ENCODE measurements at places on chromosomes 6 and 20.
A peak's percentile ranks its signal among the peaks of the same experiment; 100 is the strongest.

GRCh38 chr6:90758741-90759140 lies 171.9 kb upstream of the MAP3K7 start:
- DNase-seq, result no peak

- DNase-seq, result peak; percentile 46
Measured at GRCh38 chr6:73580247-73581149, 59.7 kb upstream of the EEF1A1 start.

DNA sequence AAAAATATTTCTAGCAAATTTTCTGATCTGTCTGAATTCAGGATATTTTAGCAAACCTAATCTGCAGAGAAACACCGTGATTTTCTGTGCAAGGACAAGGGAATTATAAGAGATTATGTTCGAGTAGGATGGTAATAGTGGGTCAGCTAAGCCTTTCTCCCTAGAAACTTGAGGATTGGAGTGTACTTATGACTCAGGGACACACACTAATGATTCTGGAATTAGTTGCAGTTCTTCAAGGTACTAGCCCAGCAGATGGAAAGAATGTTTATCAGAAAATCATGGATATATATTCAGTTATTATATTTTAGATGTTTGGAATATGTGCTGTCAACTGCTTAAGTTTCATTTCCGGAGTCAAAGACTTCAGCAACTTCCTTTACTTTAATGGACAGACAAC lies 177.1 kb upstream of the MAP3K7 start:
- DNase-seq, result no peak

- DNase-seq, result no peak
Measured at GRCh38 chr20:11429889-11430519, 487.7 kb upstream of the BTBD3 start.

GRCh38 chr6:111662794-111663593 lies 57.3 kb upstream of the TRAF3IP2 start:
- no peak for DNase-seq

- no peak for DNase-seq
Measured at GRCh38 chr6:34810936-34811632, 19.2 kb downstream of the BLTP3A start.

DNA sequence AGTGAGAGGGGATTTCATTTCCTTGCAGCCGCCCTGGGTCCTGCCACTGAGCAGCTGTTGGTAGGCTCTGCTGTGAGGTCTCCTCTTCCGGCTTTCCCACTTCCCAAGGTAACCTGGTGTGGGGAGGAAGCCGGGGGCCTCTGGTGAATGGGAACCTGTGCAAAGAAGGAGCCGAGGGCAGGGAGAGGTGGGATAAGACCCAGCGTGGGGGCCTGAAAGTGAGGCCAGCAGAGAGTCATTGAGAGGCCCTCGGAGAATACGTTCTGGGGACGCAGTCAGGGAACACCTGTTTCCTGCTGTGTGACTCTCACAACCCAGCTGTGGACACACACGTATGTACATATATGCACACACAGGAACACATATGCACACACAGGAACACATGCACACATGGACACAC lies 100.7 kb downstream of the CDH26 start:
- DNase-seq, result no peak

GRCh38 chr20:23672158-23672557 lies 16.7 kb downstream of the CST4 start:
- no peak for DNase-seq

- DNase-seq, result no peak
Measured at GRCh38 chr20:15139522-15139921, 802.1 kb upstream of the FLRT3 start.

DNA sequence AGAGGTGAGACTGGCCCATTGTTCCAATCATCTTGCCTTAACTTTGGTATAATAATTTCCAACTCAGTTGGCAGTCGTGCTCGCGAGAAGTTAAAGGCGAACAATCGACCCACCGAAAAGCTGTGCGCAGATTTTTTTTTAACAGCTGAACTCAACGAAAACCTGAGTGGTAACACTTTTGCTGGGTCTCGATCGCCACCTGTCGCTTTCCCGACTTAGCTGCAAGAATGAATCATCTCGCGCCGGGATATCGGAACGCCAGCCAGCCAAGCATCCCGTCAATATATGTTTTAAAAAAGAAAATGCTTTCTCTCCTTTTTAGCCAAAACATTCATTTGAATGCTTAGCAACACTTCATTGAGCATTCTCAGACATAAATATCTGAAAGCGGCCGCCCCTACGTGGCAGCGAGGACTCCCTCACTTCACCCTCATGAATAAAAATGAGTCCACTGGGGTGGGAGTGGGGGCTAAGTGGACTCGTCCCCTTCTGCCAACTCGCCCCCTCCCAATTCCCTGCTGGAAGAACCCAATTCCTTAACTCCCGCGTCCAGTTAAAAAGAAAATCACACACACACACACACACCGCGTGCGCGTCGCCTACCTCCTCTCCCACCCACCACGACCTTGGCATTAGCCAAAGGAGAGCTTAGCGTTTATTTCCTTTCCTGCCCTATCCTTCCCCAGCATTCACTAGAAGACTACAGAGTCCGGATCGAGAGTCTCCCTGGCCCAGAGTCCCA lies 1.5 kb downstream of the COL12A1 start:
- no peak for DNase-seq

GRCh38 chr6:79646006-79646405 lies 14.9 kb downstream of the SH3BGRL2 start:
- DNase-seq, result no peak

DNA sequence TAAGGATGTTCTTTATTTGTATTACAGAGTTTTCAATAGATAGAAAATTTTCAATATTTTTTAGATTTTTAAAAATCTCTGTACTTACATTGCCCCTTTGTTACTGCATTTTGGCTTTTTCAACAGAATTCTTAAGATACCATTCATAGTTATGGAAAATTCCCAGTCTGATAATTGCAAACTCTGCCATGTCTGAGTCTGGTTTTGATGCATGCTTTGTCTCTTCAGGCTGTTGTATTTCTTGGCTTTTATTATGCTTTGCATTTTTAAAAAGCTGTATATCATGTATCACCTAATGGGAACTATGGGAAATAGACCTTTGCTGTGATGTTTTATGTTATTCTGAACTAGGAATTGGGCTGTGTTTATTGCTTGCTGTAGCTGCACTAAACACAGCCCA lies 898.9 kb upstream of the ADGRB3 start:
- DNase-seq, result no peak

GRCh38 chr6:87029711-87030314 lies 65.1 kb downstream of the CGA start:
- DNase-seq, result no peak

- DNase-seq, result no peak
Measured at GRCh38 chr6:43776799-43777776, 7.1 kb downstream of the VEGFA start.

GRCh38 chr6:22353101-22353500 lies 56.3 kb upstream of the PRL start:
- DNase-seq, result no peak

DNA sequence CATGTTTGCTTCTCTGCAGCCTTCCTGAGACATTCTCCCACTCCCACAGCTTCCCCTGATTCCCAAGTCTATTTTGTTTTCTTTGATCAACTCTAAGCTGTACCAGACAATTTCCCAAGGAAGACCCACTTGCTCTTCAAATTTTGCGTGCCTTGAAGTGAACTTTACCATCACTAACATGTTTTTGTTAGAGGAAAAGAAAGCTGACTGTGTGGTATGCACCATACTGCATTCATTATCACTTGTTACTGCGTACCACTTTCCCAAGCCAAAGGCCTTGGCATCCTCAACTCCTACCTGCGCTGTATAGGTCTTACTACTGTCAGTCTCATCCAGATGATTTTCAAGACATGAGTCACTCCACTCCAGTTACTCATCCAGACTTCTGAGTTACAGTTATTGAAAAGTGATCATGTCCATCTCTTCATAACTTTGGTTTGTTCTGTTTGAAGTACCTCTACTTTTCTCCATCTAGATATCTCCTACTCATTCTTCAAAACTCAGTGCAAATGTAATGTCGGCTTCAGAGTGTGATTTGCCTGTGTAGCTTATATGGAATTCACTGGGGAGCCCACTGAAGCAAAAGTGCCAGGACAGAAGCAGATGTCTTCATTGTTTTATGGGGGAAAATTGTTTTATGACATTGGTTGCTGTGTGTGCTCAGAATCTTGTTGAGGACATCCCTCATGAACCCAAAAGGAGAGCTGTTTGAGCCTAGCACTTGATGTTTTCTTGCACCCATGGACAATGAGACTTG lies 5.2 kb downstream of the RPS12 start:
- DNase-seq, result no peak

DNA sequence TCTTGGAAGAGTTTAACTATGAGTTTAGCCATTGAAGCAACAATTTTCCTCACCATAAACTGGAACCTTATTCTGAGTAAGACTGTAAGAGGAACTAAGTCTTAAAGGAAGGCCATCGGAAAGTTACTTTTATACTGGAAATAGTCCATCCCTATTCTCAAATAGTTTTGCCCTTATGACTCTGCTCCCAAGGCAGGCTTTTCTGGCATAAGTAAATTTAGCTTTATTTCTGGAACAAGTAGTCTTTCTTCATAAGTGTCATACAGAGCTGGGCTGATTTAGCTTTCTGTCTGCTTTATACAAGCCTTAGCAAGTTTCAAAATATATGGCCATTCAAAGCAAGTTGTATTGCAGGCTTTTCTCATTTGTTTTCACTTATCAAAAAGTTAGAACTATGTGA lies 328.1 kb downstream of the HACE1 start:
- DNase-seq, result no peak

GRCh38 chr20:24773751-24774201 lies 175.3 kb upstream of the CST7 start:
- no peak for DNase-seq

DNA sequence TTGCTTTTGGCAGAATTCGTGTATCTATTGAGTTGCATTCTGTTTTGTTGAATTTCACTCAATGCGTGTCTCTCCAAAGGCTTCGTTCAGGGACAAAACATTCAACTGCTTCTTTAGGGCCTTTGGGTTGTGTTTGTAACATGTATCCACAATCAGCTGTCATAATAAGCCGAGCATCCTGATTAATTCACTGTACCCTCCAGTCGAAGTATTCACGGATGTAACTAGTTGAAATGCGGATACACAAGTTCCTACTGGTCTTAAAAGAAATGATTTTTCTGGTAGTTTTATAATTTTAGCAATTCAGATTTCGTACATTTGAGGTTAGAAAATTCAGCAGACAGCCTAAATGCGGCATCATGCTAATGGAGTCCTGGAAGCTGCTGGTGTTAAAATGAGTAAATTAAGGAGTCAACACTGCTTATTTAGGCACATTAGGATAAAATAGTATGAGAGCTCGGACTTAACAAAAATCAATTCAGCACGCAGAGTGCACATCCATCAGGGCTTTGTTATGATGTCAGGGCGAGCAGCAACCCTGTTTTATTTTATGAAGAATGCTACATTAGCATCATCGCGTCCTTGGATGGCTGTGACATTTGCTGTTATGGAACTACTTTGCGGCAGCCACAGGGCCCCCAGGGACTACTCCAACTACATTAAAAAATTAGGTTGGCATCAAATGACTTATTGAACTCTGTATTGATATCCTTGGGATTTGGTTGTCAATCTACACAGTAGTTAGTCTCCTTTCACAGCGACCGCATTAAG lies 489.3 kb upstream of the FLRT3 start:
- no peak for DNase-seq

DNA sequence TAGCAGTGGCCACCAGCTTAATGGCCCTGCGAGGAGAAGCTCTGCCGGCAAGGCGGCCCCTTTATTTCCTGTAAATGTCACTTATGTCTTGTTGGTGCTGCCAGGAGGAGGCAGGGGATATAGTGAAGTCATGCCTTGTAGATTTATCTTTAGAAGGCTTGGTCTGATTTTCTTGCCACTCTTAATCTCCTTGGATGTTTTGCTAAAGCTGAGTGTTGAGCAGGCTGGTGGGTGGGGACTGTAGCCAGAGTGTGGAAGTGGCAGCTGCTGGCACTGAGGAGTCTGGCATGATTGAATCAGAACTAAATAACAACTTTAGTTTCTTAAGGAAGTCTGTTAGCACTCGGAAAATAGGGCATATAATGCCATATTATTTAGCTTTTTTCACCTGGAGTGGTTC lies 77.9 kb downstream of the PHF20 start:
- DNase-seq, result no peak

GRCh38 chr20:32896521-32897280 lies 38.0 kb downstream of the EFCAB8 start:
- DNase-seq, result no peak

- DNase-seq, result no peak
Measured at GRCh38 chr6:168871642-168872315, 381.9 kb downstream of the THBS2 start.
